Activated CD4-positive, alpha-beta memory T cell treated with anti-CD3 and anti-CD28 coated beads, Interleukin-2, amount 10 ng/mL, durations not matched to agents 7 days and 5 days (primary cell): ENCODE measurements at places on chromosomes 7 and 10. TPM values are rescaled to one million over a fixed set of nuclear protein-coding genes. Genes with fewer than 3 reads are reported as not detected.

Gene NKX2-3
- total RNA-seq = not detected

Gene GPR22
- total RNA-seq = not detected

DNA sequence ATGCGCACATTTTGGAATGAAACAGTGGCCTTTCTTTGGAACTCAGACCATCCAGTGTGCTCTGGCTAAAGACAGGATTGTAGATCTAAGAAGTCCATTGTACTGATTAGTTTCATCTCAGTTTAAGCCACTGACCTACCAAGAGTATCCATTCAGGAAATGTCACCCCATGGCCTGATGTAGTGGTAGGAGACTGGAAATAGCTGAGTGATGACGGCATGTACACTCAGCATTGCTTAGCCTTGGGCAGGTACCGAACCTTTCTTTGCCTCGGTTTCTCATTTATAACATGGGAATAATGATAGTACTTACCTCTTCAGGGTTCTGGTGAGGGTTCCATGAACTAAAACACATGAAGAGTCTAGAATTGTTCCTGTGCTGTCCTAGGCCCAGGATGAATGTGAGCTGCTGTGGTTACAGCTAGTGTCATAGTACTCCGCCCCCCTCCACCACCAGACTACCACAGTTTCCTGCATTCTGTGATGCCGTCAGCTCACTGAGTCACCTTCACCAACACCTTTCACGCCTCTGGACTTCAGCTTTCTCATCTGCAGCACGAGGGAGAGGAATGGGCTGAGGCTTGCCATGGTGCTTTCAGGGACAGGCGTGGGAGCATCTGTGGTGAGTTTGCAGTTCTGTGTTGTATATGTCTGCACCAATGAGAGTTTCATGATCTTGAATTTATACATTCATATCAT is 484.0 kb upstream of the GALNT17 start:
- no peaks in the 10 kb centered on the region for H3K36me3 ChIP-seq
- H3K27me3 ChIP-seq = peaks cover 7% of the 10 kb centered on the region
- peak; percentile 85 for DNase-seq
- peak overlapping the region; percentile 32 for H3K4me3 ChIP-seq
- peak overlapping the region; percentile 64 for H3K27ac ChIP-seq

DNA sequence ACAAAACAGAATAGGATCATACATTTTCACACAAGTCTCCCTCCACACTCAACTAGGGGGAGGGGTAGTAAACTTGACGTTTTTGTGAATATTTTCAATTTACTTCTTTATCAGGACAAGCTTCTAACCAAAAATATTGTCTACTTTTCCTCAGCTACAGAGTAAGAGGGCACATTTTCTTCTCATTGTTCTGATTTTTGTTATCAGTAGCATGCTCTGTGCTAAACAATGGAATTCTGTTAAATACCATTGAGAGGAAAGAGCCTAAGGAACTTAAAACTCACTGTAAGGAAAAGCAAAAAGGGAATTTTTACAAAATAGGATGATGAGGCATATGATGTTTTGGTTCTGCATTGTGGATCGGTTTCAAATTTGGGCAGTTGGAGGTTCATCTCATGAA is 41.2 kb downstream of the ANLN start:
- no peak for DNase-seq
- H3K27ac ChIP-seq = no peak overlapping the region
- no peak overlapping the region for H3K4me3 ChIP-seq
- H3K36me3 ChIP-seq = peaks cover 74% of the 10 kb centered on the region
- H3K27me3 ChIP-seq = no peaks in the 10 kb centered on the region
- no peaks in the 10 kb centered on the region for H3K4me1 ChIP-seq
